ENCODE measurements at places on chromosomes 16 and 17.
A peak's percentile ranks its signal among the peaks of the same experiment; 100 is the strongest.

- DNase-seq: no peak
Observed at GRCh38 chr16:9567666-9568065, 476.2 kb downstream of the HAPSTR1 start.

DNA sequence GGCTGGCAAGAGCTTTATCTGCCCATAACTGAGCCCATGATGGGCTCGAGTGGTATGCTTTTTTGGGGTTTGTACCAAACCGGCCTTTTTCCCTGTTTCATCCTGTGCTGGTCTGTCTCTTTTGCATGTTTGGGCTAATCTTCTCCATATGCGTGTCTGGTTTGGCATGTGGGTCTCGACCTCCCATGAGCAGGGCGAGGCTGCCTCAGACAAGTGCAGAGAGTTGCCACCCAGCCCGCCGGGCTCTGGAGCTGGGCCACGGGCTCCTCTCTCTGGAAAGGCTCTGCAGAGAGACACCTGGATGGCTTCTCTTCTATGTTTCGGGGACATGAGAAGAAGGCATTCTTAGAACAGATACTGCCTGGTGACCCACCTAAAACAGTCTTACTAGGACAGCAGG is 67.8 kb upstream of the TBX2 start:
- no peak for DNase-seq

DNA sequence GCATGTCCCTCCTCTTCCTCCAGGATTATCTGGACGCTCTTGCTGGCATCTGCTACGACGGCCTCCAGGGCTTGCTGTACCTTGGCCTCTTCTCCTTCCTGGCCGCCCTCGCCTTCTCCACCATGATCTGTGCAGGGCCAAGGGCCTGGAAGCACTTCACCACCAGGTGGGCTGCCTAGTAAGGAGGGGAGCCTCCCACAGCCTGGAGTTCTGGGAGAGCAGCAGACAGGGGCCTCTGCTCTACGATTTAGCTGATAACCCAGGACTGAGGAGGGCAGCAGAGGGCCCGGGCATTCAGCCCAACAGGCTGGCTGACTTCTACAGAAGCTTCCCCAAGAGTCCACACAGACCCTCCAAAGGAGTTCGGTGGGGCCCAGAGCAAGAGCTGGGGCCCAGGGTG is 21.8 kb upstream of the DNAI2 start:
- no peak for DNase-seq

- no peak for DNase-seq
Observed at GRCh38 chr17:77160091-77160874, 19.5 kb downstream of the SEC14L1 start.

- no peak for DNase-seq
Observed at GRCh38 chr16:54882556-54882955, 48.1 kb upstream of the IRX5 start.

- no peak for DNase-seq
Observed at GRCh38 chr17:45770632-45771270, 13.4 kb upstream of the CRHR1 start.

GRCh38 chr16:88785106-88785924 is at the start of gene PIEZO1:
Gene PIEZO1, minus strand, starts transcription at chr16:88785220. Its CDS starts 256 bp downstream, at chr16:88784964.
- no peak for DNase-seq

DNA sequence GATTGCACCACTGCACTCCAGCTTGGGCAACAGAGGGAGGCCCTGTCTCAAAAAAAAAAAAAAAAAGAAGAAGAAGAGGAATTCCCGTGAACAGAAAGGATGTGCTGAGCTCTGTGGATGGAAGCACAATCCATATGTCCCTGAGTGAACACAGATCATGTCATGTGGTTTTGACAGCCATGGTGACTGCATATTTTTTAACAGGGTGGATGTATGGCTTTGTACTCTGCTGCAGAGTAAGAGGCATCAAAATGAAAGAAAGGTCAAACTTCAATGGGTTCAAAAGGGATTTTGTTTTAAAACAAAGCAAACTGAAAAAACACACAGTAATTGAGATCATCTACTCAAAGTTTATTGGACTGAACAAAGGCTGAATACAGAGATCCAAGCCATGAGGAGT is 31.5 kb downstream of the MXRA7 start:
- DNase-seq: no peak

DNA sequence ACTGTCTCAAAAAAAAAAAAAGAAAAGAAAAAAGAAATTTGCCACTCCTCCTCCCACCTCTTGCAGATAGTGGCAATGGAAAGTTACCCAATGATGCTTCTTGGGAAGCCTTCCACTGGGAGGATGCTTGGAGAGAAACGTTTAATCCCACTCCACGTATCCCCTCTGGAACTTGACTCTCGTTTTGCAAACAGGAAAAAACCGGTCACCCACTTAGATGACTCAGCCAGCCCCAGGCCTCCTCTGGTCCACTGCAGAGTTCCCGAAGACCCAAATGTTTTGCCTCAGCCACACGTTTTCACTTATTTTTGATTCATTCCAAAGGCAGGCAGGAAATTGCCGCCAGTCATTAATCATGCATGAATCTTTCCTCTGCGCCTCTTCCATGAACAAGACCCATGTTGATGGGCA is 9.3 kb upstream of the TNFRSF17 start:
- peak; percentile 84 for DNase-seq

DNA sequence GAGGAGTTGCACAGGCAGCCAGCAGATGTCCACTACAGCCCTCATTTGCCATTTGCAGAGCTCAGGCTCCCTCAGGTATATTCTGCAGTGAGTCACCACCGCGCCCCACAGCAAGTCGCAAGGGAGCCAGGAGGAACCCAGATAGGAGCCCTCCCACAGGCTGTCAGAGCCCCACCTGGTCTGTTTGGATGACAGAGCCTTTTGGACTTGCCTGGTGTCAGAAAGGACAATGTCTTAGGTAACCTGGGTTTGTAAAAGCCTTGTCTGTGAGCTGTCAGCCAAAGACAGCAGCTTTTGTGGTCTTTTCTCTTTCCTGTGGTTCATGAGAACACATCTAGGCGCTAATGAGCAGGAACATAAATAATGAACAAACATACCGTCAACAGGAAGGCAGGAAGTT is 70.9 kb downstream of the GNAO1 start:
- no peak for DNase-seq

GRCh38 chr17:55448681-55449080 is 27.0 kb upstream of the MMD start:
- peak; percentile 80 for DNase-seq

DNA sequence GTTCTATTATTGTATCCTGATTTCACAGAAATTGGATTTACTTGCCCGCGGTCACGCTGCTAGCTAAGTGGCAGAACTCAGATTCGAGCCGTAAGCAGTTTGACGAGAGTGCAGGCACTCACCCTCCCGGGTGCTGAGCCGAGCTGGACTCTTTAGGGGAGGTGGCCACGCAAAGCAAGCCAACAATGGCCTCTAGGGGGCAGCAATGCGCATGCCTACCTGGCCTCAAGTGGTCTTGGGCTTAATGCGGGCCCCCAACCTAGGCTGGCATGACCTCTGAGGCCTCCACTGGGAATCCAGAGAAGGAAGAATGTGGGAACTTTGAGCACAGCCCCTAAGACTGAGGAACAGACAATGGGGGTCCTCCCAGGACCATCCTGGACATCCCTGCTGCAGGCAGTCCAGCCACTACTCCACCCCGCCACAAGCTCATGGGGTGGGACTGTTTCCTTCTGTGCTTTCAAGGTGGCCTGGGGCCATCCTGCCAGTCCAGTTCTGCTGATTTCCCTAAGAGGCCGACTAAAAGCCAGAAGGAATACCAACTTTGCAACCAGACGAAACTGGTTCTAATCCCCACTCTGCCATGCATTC is 276.5 kb downstream of the XYLT1 start:
- DNase-seq: peak; percentile 5

DNA sequence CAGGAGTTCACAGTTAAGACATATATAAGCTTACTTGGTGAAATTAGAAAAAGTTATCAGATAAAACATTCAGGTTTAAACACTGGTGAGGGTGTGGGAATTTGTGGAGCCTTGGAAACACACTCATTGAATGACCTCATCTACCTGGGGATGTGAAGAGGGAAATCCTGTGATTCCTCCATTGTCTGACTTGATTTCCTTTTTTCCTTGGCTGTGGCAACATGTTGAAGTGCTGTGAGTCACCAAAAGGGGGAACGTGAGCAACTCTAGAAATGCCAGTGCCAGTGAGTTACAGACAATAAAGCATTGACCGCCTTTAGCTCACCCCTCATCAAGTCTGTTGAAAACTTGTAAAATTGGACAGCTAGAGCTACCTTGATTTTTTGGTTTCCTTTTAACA is 1.8 kb downstream of the HMOX2 start:
- no peak for DNase-seq

DNA sequence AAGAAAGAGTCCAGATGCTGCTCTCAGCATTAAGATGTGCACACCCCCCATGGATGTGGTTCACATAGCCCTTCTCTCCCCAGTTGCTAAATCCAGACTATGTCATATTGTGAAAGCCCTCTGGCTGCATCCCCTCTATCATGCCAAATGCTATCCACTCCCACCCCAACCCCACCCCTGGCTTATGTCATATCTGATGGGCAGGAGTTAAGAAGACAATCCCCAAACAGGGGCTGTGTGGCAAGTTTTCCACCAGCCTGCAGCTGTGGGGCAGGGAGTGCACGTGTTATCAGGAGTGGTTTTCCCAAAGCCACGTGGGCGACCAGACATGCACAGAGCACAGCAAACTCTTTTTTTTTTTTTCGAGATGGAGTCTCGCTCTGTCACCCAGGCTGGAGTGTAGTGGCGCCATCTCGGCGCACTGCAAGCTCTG is 10.0 kb downstream of the FAM117A start:
- DNase-seq: no peak

DNA sequence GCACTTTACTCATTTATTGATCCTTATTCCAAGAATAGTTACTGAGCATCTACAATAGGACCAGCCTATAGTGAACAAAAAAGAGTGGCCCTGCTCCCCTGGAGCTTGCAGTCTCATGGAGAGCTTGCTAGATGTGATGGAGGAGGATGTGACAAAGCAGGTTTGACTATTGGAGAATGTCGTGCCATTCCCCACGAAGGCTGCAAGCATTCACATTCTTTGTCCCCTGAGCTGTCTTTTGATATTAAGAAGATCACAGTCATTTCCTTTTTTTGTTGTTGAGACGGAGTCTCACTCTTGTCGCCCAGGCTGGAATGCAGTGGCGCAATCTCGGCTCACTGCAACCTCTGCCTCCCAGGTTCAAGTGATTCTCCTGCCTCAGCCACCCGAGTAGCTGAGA is 115.0 kb upstream of the ADAMTS18 start:
- DNase-seq: no peak

- no peak for DNase-seq
Observed at GRCh38 chr16:88553739-88554138, 16.5 kb upstream of the ZC3H18 start.

DNA sequence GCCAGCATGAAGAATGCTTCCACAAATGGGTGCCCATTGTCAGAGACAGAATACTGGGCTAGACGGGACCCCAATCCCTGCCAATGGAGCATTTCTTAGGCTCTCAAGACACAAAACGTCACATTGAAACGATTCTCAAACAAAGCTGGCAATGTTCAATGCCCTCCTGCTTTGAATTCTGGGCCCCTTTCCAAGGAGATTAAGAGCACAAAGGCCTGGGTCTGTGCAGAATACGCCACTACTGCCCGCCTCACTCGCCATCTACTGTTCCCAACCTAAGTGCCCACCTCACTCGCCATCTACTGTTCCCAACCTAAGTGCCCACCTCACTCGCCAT is 9.7 kb downstream of the CFAP20 start:
- no peak for DNase-seq

- no peak for DNase-seq
Observed at GRCh38 chr17:34996422-34997285, 16.3 kb downstream of the LIG3 start.

GRCh38 chr17:75689441-75689873 is 22.3 kb downstream of the SAP30BP start:
- no peak for DNase-seq

DNA sequence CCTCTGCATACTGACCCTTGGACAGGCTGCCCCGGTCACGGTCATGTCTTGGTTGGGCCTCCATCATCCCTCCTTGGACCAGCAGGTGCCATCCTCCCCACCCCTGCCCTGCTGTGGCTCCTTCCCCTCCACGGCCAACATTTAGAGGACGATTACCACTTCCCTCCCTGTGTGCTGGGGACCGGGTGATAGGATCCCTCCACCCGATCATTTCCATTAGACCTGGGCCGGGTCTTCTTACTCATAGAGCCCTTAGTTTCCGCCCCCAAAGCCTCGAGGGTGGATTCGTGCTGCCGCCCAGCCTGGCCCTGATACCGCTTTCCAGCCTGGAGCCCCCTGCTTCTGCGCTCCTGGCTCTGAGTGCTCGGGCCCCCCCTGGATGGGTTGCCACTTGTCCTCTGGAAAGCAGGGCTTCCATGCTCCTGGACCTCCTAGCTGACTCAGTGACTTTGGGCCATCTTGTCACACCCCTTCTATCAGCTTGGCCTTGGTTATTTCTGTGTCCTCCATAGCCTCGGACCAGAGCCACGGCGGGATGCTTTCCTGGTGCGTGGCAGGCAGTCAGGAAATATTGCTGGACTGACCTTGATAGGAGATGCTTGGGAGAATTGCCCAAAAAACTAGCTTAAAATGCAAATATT is 171.4 kb downstream of the SEC14L1 start:
- DNase-seq: no peak

- DNase-seq: no peak
Observed at GRCh38 chr17:49691086-49691676, 13.3 kb upstream of the SPOP start.

GRCh38 chr17:65060631-65061254 is 4.2 kb upstream of the GNA13 start:
- no peak for DNase-seq

DNA sequence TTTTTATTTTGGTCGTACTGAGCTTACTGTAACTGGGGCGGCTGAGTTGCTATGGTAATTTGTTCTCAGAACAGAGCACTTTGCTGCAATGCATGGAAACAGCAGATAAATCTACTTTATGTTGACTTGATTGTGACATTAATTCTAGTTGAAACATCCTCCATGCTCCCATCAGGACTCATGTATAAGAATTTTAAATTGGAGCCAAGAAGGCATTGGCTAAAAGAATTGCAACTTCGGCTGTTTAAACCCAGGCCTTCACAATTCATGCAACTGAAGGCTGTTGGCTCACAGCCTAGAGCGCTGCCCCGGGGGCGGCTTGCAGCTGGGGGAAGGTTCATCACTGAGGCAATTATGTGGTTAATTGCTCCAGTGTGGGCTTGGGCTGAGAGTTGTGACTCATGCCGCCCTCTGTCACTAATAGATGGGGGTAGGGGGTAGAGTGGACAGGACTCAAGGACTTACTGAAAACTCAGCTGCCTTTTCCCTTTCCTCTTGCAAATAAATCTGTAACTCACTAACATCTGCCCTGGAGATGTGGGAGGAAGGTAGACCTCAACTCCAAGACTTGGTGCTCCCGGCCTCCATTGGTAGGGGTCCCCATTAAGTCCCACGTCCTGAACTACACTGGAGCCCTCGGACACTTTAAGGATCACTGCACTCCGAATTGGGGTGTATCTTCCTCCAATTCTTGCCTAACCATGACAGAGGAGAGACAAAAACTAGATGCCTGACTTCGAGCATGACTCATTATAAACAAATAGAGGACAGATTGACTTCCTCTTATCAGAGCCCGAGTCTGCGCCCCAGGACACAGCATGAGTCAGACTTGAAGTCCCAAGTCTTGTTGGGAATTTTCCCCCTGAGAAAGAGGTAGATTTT is 37.5 kb downstream of the ERCC4 start:
- DNase-seq: peak; percentile 91

GRCh38 chr17:68953340-68953997 is 1.7 kb downstream of the ABCA8 start:
- DNase-seq: no peak
